ENCODE measurements at places on chromosomes 6 and 20. TPM values are rescaled to one million over a fixed set of nuclear protein-coding genes. Genes with fewer than 3 reads are reported as not detected.

- no peak for DNase-seq
Observed at GRCh38 chr20:62822239-62822787, 5.5 kb downstream of the COL9A3 start.

- no peak for DNase-seq
Observed at GRCh38 chr6:129695373-129696027, 14.5 kb downstream of the ARHGAP18 start.

- no peak for DNase-seq
Observed at GRCh38 chr6:166206510-166207283, 39.0 kb upstream of the TBXT start.

DNA sequence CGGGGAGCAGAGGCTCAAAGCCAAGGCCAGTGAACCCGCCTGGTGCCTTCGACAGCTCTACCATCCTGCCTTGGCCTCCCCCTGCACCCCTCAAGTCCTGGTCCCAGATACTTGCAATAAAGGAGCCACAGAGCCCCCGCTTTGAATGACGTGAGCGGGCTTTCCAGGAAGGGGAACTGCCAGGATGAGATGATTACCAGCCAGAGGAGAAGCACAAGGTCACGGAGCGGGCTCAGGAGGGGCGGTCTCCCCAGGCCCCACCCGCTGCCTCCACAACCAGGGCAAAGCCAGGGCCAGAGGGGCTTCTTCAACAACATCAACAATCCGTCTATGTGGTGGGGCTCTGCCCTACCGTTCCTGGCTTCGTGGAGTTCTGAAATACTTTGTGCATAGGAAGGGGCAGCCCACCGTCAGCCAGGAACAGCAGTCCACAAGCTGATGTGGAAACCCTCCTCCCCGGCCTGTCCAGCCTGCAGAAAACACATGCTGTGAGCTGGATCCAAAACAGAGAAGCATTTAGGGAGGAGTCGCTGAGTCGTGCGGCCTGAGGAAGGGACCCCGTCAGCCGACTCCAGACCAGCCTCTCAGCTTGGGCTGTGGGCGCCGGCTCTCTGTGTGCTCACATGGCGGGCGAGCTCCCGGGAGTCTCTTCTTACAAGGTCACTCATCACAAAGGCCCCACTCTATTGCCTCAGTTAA lies 392.5 kb downstream of the CDH4 start:
- DNase-seq, result no peak

DNA sequence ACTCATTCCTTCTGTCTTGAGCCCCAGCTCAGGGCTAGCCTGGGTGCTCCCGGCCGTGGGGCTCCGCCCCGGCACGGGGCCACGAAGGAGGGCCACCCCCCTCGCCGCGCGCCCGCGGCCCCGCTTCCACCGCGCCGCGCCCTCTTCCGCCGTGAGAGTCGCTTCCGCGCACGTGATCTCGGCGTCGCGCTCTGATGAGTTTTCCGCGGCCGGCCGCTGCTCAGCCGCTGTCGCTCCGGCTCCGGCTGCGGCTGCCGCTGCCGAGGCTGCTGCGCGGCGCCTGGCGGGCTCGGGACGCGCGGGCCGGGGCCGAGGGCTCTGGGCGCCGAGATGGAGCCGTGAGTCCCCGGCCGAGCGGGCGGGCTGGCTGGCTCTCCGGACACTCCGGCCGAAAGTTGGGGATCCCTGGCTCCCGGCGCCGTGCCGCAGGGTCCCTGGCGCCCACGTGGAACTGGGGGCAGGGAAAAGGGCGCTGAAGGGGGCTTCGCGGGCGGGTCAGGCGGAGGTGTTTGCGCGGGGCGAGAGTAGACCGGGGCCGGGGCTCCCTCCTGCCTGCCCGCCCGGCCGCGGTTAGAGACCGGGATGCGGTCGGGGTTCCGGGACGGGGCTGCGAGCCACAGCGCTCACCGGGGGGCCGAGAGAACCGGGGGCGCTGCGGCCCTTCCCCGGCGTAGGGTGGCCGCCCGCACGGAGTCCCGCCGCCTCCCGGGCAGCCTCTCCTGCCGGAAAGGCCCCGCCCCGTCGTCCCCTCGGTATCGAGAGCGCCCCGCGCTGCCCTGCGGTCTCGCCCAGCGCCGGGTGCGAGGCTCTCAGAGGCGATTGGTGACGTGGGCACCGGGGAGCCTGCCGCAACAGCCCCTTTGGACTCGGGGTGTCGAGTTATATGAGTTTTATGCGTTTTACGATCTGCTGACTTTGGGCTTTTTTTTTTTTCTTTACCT lies at the start of gene TMEM181:
Gene TMEM181 (plus strand): TSS at position 197 of the 941 bp plus-strand sequence. CDS start 134 bp downstream, at position 331.
- peak; percentile 90 for DNase-seq

DNA sequence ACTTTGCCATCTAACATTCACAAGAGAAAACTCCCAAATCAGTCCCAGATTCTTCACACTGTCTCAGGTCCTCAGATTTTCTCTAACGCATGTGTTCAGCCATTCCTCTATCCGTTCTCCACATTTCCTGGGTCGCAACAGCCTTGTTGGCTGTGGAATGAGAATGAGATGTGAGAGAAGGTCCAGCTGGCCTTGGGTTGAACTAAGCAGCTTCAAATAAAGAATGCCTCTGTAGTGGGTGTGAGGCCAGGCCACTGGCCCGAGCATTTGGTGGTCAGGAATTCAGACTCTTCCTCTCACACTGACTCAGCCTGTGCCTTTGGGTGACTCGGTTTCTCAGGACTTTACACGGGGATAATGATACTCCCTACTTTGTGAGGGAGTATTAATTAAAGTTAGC lies 73.8 kb upstream of the CCN6 start:
- peak; percentile 37 for DNase-seq

- DNase-seq, result no peak
Observed at GRCh38 chr6:44495036-44495901, 107.8 kb downstream of the CDC5L start.

- no peak for DNase-seq
Observed at GRCh38 chr6:159122453-159122852, 46.7 kb upstream of the FNDC1 start.

DNA sequence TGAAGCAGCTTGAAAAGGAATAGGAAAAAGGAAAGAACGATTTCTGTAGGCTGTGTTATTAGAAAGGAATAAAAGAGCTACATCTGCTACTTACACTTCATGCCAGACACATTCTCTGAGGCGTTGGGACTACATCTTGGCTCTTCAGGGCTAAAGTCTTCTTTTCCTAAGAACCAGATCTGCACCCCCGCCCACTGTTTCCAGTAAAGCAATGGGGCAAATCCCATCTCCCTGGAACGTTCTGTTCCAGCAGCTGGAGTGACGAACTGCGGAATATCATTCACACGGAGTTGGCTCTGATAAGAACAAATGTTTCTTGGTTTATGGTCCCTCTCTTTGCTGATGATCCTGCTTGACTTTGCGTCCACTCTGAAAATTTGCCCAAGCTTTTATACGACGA lies 26.9 kb downstream of the FAM50B start:
- DNase-seq, result no peak

- DNase-seq, result peak; percentile 86
Observed at GRCh38 chr20:35284267-35284991, at the start of gene EIF6. Gene EIF6 (minus strand): TSS chr20:35284772. CDS start chr20:35284487, 285 bp downstream.

DNA sequence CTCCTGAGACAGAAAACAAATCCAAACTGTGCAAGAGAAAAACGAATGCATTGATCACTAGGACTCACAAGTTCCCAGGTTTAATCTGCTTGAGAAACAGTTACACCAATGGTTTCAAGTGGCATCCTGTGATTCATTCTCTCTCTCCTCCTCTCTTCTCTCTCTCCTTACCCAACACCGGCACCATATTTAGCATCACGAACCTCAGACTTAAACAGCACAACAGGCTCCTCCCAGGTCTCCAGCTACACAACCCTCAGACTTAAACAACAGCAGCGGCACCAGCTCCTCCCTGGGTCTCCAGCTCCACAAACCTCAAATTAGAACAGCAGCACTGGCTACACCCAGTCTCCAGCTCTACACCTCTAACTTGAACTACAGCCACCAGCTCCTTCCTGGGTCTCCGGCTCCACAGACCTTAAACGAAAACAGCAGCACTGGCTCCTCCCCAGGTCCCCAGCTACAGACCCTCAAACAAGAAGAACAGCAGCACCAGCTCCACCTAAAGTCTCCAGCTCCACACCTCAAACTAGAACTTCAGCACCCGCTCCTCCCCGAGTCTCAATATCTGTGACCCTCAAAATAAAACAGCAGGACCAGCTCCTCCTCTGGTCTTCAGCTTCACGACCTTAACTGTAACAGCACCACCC lies 355.9 kb downstream of the PREX1 start:
- no peak for DNase-seq

GRCh38 chr20:21173485-21173884 lies 47.6 kb downstream of the KIZ start:
- no peak for DNase-seq

DNA sequence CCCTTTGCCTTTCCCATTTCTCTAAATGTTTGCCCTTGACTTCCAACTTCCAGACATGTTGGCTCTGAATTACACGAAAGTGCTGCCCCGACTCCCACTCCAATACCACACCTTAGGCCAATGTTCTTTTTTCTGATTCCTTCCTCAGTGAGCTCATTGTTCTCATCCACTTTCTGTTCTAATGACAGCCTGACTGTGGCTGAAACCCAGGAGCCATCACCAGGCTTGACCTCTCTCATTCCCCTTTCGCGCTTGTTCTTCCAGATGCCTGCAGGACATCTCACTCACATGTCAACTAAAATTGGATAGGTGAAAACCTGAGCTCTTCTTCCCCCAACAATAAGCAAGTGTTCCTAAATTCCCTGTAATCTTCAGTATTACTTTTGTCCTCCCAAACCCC lies 40.4 kb downstream of the PTPRK start:
- no peak for DNase-seq

GRCh38 chr6:129662980-129663431 lies 47.0 kb downstream of the ARHGAP18 start:
- no peak for DNase-seq

DNA sequence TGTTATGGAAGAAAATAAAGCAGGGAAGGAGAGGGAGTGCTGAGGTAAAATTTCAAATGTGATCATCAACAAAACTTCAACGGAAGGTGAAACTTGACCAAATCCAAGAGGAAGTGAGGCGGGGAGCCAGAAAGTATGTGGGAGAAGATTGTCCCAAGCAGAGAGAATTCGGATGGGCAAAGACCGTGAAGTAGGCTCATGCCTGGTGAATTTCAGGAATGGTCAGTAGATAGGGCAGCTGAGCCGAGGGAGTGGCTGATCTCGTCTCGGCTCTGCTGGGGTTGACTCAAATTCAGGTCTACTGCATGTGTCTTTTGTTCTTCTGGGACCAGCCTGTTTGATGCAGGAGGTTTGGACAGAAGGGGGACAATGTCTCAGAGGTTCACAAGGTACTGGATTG lies 7.0 kb upstream of the CSNK2A1 start:
- DNase-seq, result no peak

GRCh38 chr6:27837625-27838057 lies 74.6 kb downstream of the OR2B2 start:
- DNase-seq, result no peak

DNA sequence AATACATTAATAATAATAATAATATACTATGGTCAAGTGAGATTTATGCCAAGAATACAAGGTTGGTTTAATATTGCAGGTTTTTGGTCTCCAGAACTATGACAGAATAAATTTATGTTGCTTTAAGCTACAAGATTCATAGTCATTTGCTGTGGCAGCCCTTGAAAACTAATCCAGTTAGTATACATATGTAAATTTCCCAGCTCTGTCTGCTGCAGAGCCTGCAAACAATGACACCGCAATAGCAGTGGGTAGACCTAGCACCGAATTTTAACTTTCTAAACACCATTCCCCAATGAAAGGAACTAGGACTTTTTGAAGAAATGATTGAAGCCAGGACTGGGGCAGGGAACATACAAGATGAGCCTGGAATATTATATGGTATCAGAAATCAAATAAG lies 647.7 kb upstream of the NRSN1 start:
- DNase-seq, result no peak

DNA sequence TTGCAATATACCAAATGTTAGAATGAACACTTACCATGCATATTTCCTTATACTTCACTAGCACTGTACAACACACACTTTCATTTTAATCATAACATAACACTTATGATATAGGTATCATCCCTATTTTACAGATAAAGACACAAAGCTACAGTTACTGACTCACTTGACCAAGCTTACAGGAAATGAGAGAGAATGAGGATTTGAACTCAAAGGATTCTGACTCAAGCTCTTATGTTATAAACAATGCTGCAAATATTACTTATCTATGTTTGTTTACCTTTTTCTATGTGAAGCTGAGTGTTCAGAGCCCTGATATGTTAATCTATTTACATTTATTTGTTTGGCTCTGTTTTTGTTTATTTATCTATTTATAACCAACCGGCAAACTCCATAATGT lies 245.4 kb downstream of the PTPRK start:
- no peak for DNase-seq

DNA sequence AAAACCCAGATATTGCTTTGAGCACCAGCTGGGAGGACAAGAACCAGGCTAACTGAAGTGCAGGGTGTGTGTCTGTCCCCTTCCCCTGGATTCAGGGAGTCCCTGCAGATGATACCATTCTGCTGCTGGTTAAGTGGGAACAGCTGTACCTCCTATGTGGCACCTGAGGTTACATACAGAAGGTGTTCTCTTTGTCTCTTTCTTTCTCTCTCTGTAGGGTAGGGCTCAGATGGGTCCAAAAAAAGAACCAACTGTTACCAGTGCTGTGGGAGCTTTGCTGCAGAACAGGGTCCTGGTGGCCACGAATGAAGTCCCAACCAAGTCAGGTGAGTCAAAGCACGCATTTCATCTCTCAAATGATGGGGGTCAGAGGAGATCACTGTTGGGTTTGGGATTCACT lies 38.6 kb downstream of the ZC2HC1B start:
- DNase-seq, result no peak

DNA sequence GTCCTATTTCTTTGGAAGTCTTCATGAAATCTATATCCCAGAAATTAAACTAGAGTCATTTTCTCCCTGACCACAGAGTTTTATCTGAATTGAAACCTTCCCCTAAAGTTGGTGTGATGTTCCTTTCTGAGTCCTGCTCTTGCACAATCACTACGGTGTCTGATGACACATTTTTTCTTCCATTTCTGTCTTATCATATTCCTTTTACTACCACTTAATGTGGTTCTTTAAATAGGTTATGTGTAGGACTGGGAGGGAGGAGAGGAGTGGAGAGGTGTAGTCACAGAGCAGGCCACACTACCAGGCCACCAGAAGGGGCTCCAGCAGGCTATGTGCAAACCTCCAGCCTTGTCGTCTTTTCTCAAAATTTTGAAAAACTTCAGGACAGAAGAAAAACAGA lies 39.7 kb upstream of the ATXN1 start:
- DNase-seq, result no peak

THEMIS gene
- total RNA-seq, result 0.14 TPM

SLC13A3 gene
- 0.38 TPM for total RNA-seq

C6orf15 gene
- total RNA-seq, result not detected

HLA-DQB1 gene
- 0.38 TPM for total RNA-seq

CGA gene
- total RNA-seq, result not detected

C20orf204 gene
- total RNA-seq, result 0.26 TPM

TRIM10 gene
- not detected for total RNA-seq

ADRM1 gene
- 145 TPM for total RNA-seq

LAMA2 gene
- 270 TPM for total RNA-seq

DEF6 gene
- total RNA-seq, result 0.87 TPM

CHRNA4 gene
- not detected for total RNA-seq

NDUFAF4 gene
- 79.6 TPM for total RNA-seq

LPIN3 gene
- 14.9 TPM for total RNA-seq

TNFRSF6B gene
- 0.72 TPM for total RNA-seq

FILIP1 gene
- total RNA-seq, result 188 TPM

Data from heart left ventricle (tissue), 16 donors.